ENCODE measurements at places on chromosomes 2 and 18.

DNA sequence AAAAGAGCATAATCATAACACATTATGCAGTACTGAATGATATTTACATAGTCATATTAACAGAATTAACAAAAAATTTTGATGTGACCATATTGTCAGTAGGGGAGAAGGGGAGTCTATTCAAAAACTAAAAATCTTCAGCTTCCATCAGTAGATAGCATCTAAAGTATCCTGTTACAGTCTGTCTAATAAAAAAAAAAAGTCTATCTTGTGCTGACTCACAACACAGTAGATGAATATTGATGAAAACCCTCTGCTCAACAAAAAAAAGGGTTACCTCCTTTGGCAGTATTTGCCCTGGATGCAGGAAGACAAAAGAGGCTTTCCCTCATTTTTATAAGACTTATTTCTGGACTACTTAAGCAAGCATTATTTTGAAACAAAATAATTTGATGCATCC lies 27.3 kb downstream of the GRB14 start:
- DNase-seq: no peak

DNA sequence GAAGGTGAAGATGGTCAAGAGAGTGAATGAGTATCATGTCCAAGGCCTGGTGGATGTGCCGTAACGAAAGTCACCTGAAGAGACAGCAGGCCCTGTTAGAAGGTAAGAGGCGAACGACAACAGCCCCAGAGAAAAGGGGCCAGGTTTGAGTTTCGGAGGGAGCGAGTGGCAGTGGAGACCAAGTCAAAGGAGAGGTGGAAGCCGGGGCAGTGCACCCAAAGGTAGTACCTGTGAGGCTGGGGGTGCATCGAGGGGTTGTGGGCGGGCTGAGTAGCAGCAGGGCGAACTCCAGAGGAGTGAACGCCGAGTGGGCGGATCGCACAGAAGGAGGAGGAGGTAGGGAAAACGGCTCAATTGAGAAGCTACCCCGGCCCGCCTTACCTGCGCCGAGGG lies 358 bp downstream of the USP37 start:
- no peak for DNase-seq

- no peak for DNase-seq
Measured at GRCh38 chr2:55106148-55106547, 55.9 kb upstream of the RTN4 start.

DNA sequence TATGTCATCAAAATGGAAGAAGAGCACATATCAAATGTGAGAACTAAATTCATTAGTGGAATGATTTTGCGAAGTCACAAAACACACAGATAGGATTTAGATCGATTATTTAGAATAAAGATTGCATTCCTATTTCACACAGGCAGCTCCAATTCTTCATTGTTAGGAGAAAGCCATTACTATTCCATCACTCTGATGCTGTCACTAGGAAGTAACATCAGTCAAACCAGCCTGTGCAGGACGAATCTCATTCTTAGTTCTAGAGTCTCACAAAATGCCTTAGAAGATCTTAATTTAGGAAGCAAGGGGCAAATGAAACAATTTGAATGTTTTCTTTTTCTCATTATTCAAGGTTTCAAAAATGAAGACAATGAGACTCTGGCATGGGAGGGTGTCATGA lies 44.0 kb upstream of the SPP2 start:
- no peak for DNase-seq

- no peak for DNase-seq
Measured at GRCh38 chr2:173831312-173832229, 133.6 kb downstream of the SP3 start.

DNA sequence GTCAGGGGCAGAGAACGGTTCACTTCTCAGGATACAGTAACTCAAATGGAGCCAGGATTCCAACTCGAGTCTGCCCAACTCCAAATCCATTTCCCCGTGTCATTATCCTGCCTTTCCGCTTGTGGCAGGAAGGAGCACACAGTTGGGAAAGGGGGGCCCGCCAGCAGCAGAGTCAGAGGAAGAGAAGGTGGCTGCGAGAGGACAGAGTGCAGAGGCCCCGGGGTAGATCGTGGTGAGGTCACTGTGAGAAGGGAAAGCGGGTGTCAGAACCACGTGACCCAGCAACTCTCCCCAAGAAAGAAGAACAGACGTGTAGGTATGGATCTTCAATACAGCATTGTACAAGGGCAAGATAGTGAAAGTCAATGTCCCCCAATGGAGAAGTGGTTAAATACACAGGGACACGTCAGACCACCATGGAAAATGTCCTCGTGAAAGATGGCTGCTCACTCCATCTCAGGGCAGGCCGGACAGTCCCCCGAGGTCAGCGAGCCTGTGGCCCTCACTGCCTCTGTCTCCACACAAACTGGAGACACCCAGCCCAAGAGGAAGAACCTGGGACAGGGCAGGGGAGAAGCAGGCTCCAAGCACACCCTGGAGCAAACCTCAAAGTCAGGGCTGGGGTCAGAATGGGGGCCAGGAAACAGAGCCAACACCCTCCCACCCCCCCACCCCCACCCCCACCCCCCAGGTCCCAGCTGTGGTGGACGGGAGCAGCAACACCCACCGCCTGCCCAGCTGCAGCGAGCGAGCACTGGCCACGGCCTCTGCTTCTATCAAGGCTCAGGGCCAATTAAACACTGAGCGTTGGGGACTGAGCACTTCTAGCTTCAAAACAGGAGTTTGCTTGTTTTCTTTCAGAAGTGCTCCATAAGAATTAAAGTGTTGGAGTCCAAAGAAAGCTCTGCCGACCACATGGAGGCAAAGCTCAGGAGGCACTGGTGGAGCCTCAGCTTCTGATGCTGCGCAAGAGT lies 92.7 kb downstream of the EIPR1 start:
- DNase-seq: no peak

DNA sequence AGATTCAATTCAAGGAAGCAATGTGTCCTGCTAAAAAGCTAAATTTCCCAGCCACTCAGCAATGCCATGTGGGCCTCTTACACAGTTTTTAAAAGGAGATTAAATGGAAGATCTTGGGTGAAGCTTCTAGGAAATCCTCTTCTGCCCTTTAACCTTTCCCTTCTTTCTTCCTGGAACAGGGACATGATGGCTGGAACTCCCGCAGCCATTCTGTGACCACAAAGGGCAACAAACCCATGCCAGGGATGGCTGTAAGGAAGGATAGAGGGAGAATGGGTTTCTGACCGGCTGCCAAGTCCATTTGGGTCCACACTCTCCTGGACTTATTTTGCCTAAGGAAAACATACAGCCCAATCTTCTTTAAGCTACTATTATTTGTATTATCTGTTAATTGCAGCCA lies 52.6 kb upstream of the ASAP2 start:
- DNase-seq: no peak

- no peak for DNase-seq
Measured at GRCh38 chr2:16664052-16664731, 1.4 kb downstream of the CYRIA start.

- DNase-seq: no peak
Measured at GRCh38 chr18:3427944-3428343, 22.0 kb upstream of the TGIF1 start.

- no peak for DNase-seq
Measured at GRCh38 chr2:214465363-214466146, 54.7 kb downstream of the VWC2L start.

GRCh38 chr2:109510136-109511028 lies 103.4 kb downstream of the SEPTIN10 start:
- DNase-seq: no peak

DNA sequence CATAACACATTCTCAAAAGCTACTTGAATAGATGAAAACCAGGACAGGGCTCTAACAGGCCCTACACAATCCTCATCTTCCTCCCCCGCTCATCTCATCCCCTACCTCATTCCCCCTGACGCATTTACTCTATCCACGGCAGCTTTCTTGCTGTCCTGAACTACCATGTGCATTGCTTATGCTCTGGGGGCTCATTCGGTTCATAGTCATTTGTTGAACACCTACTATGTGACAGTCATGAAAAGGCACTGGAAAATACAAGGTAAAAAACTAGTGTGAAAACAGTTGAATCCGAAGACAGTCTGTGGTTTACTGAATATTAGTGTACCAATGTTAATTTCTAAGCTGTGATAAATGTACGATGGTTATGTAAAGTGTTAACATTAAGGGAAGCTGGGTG lies 797 bp downstream of the EIPR1 start:
- no peak for DNase-seq

GRCh38 chr2:237405006-237405559 lies 8.9 kb downstream of the COL6A3 start:
- no peak for DNase-seq

GRCh38 chr2:118878531-118879149 lies 31.2 kb upstream of the EN1 start:
- DNase-seq: no peak

DNA sequence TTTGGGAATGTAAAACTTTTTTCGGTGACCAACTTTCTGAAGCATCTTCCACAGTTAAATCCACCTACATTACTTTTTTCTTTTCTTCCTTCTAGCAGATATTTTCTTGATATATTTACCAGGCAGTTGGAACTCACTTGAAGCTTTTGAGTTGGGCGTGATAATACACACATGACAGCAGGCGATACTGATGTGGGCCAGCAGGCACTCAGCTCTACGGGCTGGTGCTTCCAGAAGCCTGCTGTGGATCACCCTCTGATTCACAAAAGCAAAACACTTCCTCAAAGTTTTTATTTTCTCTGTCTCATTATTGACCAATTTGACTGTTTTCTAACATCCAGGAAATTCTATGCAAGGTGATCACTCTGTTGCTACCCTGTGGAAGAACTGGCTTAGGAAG lies 22.9 kb downstream of the GRHL1 start:
- DNase-seq: no peak

DNA sequence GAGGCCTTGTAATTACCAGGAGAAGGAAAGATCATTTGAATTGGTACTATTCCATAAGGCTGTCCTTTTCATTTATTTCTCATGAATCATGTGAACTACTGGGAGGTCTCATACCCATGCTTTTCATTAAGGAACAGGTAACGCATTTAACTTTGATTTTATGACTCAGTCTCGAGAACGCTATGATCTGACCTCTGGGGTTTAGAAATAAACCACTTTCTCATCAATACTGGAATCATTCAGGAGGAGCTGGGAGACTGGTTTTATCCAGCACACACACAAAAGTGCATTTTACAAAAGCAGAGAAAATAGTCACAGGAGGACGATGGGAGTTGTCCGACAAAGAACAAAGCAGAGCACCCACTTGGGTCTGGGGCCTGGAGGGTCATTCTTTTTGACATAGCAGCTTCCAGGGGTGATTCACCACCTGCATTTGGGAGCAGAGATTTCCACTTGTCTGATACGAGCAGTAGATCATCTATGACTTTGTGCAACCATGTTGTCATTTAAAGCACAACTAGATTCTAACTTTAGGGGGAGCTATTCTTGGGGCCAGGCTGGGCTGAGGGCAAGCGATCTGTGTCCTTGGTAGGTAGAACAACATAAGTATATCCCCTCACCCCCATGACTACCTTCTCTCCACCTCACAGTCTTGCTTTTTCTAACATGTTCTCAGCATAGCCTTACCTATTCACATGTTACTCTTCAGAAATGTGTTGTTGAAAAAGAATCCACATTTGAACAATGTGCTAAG lies 95.9 kb upstream of the SCG2 start:
- DNase-seq: no peak

DNA sequence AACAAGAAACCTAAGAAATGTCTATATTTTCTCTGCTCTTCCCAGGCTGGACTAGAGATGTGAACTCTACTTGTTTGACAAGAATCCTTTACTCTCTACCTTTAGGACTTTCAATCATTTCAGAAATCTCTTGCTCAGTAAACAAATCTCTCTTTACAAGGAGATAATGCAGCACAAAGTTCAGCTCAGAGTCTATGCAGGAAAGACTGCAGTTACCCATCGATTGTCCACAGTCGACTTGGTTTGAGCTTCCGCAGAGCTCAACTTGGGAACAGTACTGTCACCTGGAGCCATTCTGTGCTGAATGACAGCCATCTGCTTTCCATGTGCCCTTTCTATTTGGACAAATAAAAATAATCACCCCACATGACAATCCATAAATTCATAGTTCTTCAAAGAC lies 259.7 kb upstream of the STON1 start:
- no peak for DNase-seq

DNA sequence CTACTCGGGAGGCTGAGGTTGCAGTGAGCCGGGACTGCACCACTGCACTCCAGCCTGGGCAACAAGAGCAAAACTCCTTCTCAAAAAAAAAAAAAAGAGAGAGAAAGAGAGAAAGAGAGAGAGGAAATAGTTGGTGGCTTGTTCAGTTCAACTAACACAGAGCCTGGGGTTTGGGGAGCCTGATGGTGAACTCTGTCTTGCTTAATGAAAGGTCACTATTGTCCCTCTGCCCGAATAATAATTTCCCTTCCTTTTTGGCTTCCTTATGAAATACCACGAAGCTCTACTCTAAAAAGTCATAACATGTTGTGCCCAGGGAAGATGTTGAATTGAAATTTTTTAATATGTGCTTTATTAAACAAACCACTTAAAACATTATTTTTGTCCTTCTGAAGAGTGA lies 17.3 kb downstream of the BCL2 start:
- no peak for DNase-seq

GRCh38 chr2:128534688-128535392 lies 216.2 kb upstream of the HS6ST1 start:
- DNase-seq: no peak

DNA sequence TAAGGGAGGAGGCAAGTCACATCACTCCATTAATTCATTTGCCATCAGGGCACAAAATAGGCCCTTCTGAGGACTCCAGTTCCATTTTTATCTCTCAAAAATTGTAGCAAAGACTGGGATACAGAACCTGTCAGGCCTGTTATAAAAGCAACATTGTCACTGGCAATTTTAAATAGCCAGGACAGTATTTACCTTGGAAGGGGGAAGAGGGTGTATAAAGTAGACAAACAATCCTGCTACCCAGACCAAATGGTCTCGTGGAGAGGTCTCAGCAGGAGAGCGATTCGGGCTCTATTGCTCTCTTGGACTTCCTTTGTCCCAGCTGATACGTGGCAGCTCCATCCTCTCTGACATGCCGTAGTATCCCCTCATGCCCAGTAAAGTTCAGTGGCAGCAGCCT lies 740.3 kb upstream of the HS6ST1 start:
- no peak for DNase-seq

DNA sequence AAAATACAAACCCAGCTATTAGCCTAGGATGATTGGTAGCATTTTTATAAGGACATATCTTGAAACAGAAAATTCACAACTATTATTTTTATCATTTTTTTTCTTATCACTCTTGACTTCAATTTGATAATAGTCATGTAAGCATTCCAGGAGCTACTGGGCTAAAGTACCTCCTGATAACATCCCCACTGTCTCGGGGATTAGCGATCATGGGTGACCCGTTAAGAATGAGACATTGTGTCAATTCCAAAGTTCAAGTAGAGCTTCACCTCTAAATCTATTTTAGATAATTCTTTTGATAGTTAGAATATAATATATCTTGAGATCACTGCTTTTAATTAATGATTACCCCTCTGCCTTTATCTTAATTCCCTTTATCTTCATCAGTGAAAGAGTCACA lies 1204.5 kb upstream of the CHAC2 start:
- DNase-seq: no peak

GRCh38 chr2:169091256-169091655 lies 21.9 kb downstream of the DHRS9 start:
- DNase-seq: no peak
